ENCODE measurements at places on chromosomes 6 and 20.

DNA sequence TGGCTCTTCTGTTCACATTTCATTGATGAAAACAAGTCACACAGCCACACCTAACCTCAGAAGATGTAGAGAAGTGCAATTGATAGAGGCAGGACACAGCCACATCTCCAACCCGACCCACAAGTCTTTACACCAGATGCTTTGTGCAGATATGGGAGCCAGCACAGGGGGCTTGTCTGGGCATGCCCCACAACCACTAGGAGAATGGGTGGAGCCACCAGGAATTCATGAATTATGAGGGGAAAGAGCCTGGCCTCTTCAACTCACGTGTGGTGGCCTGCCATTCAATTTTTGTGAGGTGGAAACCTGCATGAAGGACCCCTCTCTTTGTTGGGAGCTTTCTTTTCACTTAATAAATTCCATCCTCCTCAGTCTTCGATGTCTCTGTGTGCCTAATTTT lies 79.1 kb downstream of the OGFRL1 start:
- no peak for DNase-seq

GRCh38 chr6:29424575-29424974 lies 9.8 kb downstream of the OR12D1 start:
- no peak for DNase-seq

DNA sequence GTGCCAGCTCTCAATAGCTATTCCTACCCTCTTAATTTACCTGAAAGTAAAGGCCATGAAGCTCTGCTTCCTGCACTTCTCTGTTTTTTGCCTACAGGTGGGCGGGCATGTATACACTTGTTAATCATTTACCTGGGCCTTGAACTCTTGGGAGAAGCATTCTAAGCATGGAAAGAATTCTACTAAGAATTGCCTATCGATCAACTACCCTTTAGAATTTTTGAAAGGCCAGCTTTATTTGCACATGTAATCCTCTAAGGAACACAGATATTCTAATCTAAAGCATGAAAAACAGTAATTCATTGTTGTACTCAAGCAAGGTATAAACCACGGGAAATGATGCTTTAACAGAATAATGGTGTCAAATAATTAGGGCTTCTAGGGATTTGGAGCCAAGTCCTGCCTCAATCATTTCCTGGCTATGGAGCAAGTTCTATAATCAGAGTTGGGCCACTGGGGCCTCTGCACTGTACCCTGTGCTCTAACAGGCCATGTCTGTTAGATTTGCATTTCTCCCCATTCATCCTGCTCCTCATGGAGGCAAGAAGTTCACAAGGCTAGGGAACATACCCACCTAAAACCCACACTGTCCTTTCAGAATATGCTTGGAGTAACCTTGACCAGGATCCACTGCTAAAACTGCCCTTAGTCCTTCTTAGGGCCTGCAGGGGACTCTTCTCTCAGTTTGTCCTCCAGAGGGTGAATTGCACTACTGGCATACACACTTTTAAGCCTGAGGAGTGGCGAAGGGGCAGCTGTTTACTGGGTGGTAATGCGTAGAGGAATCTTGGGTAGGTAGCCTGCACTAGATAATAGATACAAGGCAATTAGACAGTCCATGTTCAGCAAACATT lies 276.4 kb upstream of the JAG1 start:
- DNase-seq: no peak

DNA sequence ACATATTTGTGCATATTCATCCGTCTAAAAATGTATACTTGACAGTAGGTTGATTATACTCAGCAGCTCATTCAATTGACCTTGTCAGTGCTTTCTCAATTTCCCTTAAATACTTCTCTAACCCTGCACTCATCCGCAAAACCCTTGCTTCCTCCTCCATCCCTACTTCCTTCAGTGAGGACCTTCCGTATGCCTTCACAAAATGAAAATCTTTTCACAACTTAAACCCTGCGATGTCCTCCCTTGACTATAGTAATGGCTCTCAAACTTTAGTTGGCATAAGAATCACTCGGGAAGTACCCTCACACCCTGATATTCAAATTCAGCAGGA lies 5.2 kb downstream of the MBOAT1 start:
- no peak for DNase-seq

DNA sequence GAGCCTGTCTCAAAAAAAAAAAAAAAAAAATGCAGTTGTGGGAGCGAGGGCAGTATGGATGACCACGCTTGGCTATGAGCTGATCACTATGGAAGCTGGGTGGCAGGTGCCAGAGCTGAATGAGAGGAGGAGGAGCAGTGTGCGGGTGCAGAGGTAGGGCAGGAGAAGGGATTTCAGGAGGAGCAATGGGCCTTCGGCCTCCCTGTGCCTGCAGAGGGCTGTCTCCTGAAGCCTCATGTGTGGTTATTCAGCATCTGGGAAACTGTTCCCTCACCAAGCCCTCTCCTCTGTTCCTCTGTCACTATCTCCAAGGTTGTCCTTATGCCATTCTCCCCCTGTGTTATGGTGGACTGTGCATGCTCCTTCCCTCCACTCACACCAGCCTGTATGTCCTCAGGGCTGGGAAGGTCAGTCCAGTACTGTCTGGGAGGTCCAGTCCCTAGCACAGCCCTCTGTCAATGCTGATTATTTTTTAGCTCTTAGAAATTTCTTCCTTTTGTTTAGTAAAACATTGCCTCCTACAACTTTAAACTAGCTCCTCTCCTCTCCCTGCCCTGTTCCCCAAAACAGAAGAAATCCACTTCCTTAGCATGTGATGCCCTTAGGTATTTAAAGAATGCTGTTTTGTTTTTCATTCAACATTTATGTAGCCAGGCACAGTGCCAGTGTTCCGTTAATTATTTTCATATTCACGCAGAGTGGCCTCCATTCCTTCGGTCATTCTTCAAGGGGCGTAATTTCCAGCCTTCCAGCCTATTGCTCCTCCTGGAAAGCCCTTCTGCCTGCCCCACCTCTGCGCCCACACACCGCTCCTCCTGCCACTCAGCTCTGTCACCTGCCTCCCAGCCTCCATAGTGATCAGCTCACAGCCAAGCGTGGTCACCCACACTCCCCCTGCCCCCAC lies 48.9 kb downstream of the CNBD2 start:
- no peak for DNase-seq

- no peak for DNase-seq
Observed at GRCh38 chr6:128655978-128656498, 135.6 kb upstream of the PTPRK start.

DNA sequence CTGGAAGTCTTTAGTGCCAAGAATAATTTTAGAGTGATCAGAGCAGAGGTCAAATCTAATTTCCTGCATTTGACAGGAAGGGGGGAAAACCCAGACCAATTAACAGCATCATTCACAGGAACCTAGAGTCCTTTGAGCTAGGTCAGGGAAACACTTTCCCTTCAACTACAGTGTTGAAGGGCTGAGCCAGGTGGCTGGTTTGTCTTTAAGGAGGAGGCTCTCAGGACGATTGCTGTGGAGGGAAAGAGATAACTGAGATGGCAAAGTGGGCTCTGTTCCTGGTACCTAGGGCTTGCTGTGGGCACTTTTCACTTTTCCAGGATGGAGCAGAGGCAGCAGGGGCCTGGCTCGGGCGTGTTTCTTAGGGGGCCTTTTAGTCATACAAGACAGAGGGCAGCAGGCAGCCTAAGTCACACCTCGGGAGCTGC lies 111.9 kb downstream of the SCML4 start:
- DNase-seq: no peak

GRCh38 chr6:100678027-100678426 lies 203.1 kb downstream of the ASCC3 start:
- no peak for DNase-seq

DNA sequence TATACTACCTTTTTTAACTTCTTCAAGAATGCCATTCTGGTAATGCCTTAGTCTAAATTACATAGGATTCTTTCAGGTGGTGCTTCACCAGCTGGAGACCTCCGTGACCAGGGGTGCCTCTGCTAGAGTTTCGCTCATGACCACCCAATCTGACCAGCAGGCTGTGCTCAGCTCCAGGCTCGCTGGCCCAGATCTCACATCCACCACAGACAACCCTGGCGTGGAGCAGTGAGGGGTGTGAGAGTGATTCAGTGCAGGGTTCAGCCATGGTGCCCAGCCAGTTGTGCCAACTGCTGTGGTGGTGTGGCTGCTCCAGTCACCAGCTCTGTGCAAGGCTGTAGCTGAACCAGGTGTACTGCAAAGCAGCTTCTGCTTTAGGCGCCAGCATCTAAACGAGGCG lies 198.6 kb downstream of the MMUT start:
- no peak for DNase-seq

DNA sequence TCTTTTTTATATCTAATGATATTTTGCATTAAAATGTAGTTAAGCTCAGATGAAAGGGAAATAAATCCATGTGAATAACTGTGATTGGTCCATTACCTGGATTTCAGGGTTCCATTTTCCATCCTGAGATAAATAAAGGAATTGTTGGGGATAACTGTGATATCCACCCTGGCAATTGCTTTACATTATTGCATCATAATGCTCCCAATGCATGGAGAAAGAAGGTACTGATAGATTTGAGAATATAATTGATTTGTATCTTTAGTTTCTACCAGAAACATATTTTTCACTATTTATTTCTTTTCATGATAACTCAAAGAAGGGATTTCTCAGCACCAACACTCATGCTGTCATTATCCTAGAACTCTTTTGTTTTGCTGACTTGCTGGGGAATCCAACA lies 102.0 kb upstream of the KCNQ5 start:
- DNase-seq: no peak

DNA sequence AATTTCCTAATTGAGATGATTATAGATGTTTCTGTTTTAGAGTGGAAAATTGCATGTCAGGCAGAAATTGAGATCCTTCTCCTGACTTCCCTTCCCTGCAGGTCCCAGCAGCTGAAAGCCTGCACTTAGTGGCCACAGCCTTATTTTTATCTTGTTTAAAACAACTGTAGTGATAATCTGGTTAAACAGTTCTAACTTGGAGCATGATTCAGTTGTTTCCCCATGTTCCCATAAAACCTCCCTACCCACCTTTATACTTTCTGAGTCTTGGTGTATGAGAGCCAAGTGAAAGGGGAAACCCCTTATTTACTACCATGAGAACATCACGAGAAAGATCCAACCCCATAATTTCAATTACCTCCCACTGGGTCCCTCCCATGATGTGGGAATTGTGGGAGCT lies 195.2 kb downstream of the SLC16A10 start:
- no peak for DNase-seq

- DNase-seq: no peak
Observed at GRCh38 chr20:9140162-9140760, 71.4 kb downstream of the PLCB4 start.

- no peak for DNase-seq
Observed at GRCh38 chr6:55774286-55775028, 100.9 kb downstream of the BMP5 start.

DNA sequence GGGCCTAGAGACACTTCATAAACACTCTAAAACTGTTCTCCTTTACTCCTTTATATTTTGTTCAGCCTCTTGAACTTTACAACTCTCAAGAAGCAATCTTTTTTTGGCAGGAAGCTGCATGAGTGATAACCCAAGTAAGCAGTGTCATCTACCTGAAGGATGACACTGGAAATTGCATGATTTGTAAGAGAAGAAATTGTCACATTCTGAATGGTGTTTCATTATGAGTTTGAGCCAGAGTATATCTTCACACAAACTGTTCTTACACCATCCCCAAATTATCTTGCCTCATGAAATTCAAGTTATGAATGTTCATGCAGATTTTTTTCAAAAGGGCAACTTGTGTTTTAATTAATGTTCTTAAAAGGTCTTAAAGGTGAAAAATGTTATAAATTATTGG lies 799.3 kb downstream of the TBC1D32 start:
- no peak for DNase-seq

- no peak for DNase-seq
Observed at GRCh38 chr6:105308840-105309239, 94.0 kb downstream of the PREP start.

DNA sequence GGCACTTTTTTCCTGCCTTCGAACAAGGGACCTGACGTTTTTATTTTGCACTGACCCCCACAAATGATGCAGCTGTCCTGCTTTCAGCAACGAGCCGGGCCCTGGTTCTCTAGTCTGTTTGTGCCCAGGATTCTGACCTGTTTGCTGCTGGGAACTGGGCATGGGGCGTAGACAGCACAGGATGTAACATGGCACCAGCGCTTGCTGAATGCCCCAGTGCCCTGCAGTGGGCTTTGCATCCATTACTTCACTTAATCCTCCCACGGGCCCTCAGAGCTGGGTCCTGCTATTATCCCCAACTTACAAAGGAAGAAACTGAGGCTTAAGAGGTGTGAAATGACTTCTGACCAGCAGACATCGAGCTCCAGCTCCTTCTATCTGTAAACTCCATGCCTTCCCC lies 80.4 kb upstream of the PMEPA1 start:
- DNase-seq: no peak

GRCh38 chr6:170160628-170161611 lies 130.0 kb downstream of the DLL1 start:
- no peak for DNase-seq

- DNase-seq: no peak
Observed at GRCh38 chr6:136527831-136528230, 22.4 kb downstream of the MAP7 start.

DNA sequence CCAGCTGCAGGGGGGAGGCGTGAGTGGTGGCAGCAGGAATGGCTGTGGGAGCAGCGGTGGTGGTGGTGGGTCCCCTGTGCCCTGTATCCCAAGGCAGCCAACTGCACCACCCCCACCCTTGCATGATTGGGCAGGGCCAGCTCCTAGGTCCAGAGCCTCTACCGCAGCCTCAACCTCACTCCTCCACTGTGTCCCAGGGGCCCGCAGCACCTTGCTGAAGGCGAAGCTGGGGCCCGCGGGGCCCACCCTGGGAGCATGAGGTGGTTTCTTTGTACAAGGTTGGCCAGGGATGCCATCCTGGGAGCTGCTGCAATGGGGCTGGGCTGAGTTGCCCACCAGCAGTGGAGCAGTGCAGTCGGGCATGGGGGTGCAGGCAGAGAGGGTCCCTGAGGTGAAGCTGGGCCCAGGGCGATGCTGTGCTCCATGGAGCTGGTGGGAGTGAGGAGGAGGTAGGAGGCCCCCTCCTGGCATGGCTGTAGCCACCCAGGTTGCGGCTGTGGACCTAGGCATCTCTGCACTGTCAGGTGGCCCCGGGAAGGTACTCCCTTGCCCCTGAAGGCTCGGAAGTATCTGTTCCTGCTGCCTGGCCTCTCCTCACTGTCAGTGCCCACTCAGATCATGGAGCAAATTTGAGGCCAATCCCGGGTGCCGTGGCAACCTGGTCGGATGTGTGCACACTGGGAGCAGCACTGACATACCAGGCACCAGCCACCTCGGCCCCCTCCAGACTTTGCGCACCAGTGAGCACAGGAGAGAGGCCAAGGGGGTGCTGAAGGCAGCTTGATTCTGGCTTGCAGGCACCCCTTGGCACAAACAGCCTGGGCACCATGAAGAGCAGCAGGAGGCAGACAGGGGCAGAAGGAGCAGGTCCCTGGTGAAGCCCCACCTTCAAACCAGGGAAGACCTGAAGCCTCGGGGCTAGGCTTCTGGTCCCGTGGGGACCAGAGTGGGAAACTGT lies 60.2 kb upstream of the L3MBTL3 start:
- DNase-seq: no peak
